Mucosa of gallbladder (tissue), 1 donor: ENCODE measurements at places on chromosomes 4 and X. TPM values are rescaled to one million over a fixed set of nuclear protein-coding genes. Genes with fewer than 3 reads are reported as not detected.

- no peak for DNase-seq
These were observed 31.3 kb downstream of the TRIML2 start for GRCh38 chr4:188078116-188078515.

- DNase-seq, result no peak
These were observed 38.5 kb upstream of the GPC3 start for GRCh38 chrX:134023851-134024281.

DNA sequence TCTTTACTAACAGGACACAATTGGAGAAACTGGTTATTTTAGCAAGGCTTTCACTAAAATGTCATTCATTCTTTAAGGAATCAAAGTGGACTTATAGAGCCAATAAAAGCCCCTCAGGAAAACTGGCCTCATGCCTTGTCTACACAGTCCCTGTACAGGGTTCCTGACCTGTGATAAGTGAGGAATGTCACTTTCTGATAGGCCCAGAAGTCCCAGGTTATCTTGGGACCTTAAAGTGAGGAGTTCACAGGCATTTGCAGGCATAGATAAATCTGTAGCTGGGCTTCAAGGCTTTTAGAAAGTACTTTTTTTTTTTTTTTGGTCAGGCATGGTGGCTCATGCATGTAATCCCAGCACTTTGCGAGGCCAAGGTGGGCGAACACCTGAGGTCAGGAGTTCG, 19.4 kb upstream of the STPG2 start:
- no peak for DNase-seq

DNA sequence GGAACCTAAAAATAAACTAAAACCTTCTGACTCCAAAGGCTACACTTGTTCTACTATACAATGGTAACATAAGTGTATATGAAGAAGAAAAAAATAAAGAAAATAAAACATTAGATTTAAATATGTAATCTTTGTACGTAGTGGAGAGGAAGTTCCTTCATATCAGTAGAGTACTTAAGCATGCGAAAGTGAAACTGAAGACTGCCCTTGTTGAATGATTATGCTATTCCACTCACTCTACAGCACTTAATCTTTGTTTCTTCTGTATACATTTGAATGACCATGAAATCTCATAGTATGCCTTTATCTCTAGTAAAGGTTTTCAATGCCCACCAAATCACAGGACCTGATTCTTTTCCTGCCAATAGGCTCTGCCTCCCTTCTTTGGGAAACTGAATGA, 78.9 kb downstream of the NDST3 start:
- DNase-seq, result no peak

DNA sequence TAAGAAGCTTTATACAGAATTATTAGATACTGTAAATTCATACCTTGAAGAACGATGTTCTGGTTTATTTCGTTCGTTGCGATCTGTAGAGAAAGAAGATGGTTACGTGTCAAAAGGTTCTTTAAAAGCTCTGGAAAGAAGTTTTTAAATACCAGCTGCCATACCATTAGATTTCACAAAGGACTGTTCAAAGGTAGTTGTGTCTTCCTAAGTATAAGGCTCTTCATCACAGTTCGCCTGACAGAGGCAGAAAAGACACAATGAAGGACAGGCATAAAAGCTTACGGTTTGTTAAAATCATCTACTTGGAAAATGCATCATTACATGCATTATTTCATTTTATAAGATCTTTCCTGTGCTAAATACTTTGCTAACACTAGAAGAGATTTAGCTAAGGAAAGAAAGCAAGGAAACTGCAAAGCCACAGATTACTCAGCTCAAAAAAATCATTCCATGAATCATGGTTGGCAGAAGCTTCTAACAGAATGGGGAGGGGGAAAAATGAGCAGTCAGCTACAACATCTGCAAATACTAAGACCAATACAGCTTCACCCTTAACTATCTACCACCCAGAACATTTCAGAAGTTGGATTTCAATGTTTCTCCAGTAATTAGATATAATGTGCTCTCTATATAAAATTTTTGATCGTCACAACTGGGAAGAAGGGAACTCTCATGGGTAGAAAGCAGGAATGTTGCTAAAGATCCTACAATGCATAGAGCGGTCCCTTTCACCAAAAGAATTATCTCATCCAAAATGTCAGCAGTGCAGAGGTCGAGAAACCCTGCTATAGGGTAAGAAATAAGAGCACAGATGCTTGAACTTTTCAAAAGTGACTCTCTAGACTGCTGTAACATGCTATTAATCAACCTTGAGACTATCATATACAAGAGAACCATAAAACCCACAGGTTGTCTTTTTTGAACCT, 50.7 kb upstream of the PRSS48 start:
- no peak for DNase-seq

GRCh38 chr4:69835766-69836165, 24.2 kb downstream of the SULT1E1 start:
- no peak for DNase-seq

- no peak for DNase-seq
These were observed 712.4 kb upstream of the LCORL start for GRCh38 chr4:18733961-18734360.

- DNase-seq, result no peak
These were observed 159.1 kb upstream of the PITX2 start for GRCh38 chr4:110781944-110782343.

DNA sequence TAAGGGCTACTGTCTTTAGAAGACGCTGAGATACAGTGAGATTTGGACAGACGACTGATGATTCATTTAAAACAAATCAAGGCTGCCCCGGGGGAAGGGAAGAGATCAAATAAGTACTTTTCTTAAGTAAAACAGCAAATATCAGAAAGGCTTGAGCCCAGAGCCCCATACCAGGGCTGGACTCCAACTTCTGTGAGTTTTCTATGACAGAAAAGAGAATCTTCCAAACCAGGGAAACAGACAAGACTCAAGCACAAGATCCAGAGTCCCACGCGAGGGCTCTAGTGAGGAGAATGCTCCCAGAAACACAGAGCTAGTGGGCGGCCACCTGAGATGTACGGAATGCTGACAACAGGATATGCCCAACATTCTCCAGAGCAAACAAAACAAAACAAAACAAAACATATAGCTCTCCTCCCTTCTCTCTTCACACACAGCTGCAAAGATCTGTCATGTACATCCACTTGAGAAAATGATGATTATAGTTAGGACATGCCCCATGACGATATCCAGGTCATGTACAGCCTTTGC, 13.1 kb downstream of the ACSL1 start:
- no peak for DNase-seq

- DNase-seq, result no peak
These were observed 33.7 kb upstream of the MSL3 start for GRCh38 chrX:11724122-11725017.

DNA sequence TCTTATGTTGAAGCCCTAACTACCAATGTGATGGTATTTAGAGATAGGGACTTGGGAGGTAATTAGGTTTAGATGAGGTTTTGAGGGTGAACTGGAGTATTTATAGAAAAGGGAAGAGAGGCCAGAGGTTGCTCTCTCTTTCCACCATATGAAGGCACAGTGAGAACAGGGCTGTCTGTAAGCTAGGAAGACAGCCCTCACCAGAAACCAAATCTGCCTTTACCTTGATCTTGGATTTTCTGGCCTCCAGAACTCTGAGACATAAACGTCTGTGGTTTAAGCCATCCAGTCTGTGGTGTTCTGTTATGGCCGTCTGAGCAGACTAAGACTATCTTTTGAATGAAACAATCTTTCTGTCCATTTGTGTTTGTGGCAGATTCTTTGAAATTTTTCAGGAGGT, 223.7 kb downstream of the PDHA2 start:
- no peak for DNase-seq

Gene STAP1
- 0.75 TPM for total RNA-seq

Gene VSIG1
- 56.9 TPM for total RNA-seq

Gene BMX
- total RNA-seq, result 3.7 TPM
